ENCODE measurements at places on chromosomes 1 and 21.
A peak's percentile ranks its signal among the peaks of the same experiment; 100 is the strongest.

- DNase-seq: no peak
Measured at GRCh38 chr1:11107599-11107998, 7.9 kb upstream of the EXOSC10 start.

DNA sequence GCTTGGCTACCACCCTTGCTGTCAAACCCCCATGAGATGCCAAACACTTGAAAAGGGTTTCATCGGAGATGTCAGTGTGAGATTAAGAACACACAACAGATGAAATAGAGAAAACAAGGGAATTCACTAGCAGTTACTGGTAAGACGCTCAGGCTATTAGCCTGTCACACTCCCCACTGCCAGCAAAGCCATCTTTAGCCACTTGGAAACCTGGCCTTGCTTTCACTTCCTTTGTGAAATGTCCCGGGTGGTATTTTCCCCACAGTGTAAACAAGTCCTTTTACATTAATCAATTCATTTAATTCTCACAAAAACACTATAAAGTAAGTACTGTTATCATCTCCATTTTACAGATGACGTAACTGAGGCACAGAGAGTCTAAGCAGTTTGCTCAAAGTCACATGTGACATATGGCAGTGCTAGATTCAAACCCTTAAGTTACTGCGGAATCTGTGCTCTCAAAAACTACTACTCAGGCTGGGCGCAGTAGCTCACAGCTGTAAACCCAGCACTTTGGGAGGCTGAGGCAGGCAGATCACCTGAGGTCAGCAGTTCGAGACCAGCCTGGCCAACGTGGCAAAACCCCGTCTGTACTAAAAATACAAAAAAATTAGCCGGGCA lies 32.7 kb upstream of the KHDRBS1 start:
- no peak for DNase-seq

- DNase-seq: no peak
Measured at GRCh38 chr1:200784576-200784975, 45.9 kb downstream of the CAMSAP2 start.

GRCh38 chr1:93716163-93716562 lies 34.5 kb upstream of the BCAR3 start:
- DNase-seq: no peak

DNA sequence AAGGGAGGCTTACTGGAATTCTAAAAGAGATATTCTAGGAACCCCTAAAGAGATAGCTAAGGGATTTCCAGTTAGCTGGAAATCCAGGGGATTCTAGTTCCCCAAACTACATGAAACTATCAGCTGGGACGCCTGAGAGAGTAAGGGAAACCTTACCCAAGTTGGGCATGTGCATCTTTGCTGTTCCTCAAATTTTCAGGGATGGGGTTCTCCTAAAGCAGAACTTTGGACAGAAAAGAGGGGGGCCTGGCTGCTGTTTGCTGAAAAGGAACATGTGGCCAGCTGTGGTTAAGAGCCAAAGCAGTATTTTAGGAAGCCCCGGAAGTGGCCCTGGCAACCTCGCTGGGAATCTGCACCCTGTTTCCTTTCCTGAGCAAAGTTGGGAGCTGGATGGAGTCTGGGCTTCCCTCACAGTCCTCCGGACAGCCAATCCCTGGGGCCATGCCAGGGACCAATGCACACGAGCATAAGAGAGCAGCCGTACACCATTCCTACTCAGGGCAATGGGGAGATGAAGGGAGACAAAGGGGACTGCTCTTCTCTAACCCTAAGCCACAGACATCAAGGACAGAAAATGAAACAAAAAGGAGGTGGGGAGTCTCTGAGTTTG lies 154.3 kb downstream of the PLXNA2 start:
- no peak for DNase-seq

GRCh38 chr1:4122513-4123160 lies 222.6 kb upstream of the C1orf174 start:
- DNase-seq: no peak

GRCh38 chr1:91784616-91785015 lies 101.3 kb downstream of the TGFBR3 start:
- no peak for DNase-seq

DNA sequence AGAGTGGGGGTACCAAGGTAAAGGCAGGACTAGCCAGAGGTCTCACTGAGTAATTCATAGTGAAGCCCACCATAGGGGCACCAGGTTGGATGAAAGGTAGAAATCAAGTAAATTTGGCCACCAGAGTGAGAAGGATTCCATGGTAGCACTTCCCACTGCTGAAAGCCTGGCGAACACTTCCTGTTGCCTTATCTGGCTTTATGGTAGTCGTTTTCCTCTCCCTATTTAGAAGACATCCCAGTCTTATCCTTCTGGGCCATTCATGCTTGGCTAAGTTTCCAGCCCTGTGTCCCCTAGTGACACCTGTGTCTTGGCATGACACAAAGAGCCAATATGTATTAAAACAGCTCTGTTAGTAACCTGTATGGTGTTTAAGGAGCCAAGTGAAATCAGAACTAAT lies 74.3 kb upstream of the SIPA1L2 start:
- no peak for DNase-seq

DNA sequence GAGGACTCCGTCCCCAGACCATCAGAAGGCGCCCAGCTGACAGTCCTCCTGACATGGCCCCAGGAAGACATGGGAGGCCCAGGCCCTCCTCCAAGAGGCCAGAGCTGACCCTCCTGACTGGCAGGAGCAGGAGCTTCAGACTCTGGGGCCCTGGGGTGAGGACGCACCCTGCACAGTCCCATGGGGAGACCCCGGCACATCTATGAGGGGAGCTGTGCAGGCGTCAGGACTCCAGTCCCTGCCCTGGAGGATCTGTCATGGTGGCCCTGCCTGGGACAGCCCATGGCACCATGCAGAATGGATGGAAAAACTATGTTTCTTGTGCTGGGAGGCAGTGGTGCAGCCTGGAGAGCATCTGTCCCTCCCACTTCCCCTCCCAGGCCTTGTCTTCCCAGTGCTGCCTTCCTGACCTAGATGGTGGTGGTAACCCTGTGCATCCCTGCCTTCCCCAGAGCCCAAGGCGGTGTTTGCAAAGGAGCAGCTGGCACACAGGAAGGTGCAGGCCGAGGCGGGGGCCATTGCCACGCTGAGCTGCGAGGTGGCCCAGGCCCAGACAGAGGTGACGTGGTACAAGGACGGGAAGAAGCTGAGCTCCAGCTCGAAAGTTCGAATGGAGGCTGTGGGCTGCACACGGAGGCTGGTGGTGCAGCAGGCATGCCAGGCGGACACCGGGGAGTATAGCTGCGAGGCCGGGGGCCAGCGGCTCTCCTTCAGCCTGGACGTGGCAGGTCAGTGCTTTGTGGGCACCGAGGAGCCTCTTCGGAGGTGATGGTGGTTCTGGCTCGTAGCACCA lies 41.9 kb downstream of the OBSCN start:
- DNase-seq: no peak

DNA sequence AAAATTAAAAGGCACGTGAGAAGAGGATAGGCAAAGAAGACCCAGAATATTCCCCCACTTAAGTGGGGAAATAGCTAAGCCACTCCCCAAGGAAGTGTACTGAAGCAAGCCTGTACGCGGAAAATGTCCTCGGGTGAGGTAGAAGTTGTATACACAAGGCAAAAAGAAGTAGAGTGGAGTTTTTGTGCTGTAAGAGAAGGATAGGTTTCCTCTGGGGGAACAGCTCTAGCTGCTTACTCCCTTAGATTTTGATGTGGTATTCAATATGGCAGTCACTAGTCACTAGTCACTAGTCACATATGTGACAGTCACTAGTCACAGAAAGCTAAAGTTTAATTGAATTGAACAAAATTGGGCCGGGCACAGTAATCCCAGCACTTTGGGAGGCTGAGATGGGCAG lies 7.6 kb downstream of the TXNIP start:
- DNase-seq: peak; percentile 26

GRCh38 chr1:3073489-3074296 lies 4.7 kb downstream of the PRDM16 start:
- DNase-seq: no peak

- no peak for DNase-seq
Measured at GRCh38 chr21:44555200-44555875, 3.3 kb downstream of the KRTAP10-3 start.

DNA sequence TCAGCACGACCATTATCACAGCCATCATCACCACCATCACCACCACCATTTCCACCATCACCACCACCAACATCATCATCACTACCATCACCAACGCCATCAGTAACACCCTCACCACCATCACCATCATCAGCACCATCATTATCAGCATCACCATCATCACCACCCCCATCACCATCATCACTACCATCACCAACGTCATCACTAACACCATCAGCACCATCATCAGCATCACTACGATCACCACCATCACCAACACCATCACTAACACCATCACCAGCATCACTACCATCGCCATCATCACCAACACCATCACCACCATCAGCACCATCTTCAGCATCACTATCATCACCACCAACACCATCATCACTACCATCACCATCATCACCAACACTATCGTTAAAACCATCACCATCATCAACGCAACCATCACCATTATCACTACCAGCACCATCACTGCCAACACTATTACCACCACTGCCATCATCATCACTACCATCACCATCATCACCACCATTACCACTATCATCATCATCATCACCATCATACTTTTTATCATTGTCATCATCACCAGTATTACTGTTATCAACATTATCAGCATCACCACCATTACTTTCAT lies 1.3 kb downstream of the TAS1R2 start:
- no peak for DNase-seq

DNA sequence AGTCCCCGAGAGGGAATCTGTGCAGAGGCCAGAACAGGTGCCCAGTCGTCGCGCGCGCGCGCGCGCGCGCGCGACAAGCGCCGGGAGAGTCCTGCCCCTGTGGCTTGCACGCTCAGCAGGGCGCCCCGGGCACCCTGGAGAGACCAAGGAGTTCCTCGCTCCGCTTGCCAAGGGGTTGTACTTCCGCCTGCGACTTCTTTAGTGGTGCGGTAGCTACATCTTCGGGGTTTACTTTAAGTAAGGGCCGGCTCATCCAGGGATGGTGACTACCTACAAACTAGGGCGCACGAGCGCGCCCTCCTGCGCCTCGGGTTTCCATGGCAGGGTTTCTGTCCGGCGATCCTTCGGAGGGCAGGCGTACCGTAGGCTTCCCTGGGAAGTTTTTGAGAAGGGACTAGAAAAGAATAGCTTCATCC lies 1.4 kb downstream of the LHX4 start:
- DNase-seq: no peak

GRCh38 chr1:95171270-95172245 lies 54.4 kb downstream of the TLCD4 start:
- no peak for DNase-seq

- no peak for DNase-seq
Measured at GRCh38 chr1:200379432-200379757, 30.4 kb downstream of the ZNF281 start.

DNA sequence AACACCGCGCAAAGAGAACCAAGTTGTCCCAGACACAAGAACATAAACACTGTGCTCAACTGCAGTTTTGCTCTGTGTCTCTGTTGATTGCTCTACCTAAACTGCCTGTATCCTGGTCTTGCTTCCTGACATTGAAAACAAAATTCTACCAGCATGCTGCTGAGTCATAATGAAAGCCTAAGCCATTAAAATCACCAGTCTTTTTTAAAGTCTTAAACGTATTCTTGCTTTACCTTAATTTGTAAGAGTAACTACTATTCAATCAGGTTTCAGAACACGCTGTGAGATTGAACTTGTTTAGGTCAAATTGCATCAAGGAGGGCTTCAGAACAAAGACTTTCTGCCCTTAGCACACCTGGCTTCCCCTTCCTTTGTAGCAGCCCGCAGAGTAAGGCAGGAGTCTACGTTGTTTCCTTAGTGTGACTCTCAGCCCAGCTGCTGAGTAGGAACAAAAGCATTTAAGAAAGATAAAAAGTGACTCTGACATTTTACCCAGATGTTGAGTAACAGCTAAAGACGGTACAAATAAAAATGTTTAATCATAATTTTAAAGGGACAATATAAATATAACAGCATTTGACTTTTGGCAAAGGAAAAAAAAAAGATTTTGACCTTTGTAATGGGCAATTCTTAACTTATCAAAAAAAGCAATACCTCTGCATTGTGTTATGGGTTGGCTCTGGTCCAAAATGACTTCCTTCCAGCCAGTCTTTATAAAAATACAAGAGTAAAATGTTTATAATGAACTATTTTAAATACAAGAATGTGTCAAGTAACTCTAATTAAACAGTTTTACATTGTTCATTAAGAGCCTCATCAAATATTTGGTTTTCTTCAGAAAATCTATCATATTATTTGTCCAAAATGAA lies 186.9 kb upstream of the ADGRL4 start:
- no peak for DNase-seq

- no peak for DNase-seq
Measured at GRCh38 chr1:208061632-208062031, 150.7 kb upstream of the CD34 start.

DNA sequence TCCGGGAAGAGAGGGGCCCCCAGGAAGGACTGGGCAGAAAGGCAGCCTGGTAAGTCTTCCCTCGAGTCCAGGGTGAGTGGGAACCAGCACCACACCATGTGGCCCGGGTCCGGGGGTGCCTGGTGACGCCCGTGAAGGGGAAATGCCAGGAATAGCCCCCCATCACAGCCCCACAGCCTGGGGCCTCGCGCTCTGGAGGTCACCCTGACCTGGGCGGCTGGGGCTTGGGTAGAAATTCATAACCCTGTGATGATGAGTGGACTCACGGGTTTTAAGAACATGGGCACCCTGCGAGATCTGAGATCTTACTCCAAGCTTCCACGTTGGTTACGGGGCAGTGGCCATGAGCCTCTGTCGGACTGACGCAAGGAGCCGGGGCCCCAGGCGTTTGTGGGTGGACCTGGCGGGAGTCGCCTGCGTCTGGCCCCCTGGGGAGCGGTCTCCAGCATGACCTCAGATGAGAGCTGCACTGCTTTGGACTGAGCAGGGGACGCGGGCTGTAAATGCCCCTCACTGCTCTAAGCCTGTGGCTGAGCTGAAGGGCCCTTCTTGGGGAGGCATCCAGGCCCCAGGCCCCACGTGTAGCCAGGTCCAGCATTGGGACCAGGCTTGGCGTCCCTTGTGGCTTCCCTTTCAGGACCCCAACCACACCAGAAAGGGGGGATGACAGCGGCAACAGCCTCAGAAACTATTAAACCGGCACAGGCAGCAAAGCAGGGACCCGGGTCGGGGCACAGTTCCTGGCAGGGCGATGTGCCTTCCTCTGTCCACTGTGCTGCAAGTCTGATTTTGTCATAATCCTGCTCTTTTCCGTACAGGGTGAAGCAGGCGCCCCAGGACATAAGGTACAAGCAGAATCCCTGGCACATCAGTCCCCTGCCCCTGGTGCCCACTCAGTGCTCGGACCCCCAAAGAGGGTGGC lies 60.0 kb downstream of the SLC19A1 start:
- no peak for DNase-seq

DNA sequence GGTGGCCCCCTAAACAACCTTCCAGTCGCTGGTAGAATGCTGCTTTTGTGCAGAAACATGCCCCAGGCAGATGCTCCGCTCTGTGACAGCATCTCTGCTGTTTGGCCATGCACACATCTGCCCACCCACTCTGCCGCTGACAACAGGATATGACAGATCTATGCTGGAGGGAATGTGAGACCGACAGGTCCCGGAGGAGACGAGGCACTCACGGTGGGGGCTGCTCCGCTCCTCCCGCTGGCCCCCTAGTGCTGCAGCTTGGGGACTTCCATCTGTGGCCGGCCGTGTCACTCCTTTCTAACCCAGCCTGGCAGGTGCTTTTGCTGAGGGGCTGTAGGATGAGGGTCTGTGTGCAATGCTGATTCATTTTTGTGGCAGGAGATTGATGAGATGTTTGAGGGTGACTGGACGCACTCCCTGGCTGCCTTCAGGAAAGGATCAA lies 49.1 kb upstream of the DMRTB1 start:
- DNase-seq: peak; percentile 19
